ENCODE measurements at places on chromosomes 4 and X.

GRCh38 chrX:153304988-153305736 lies 16.4 kb downstream of the PNMA6F start:
- DNase-seq, result no peak

DNA sequence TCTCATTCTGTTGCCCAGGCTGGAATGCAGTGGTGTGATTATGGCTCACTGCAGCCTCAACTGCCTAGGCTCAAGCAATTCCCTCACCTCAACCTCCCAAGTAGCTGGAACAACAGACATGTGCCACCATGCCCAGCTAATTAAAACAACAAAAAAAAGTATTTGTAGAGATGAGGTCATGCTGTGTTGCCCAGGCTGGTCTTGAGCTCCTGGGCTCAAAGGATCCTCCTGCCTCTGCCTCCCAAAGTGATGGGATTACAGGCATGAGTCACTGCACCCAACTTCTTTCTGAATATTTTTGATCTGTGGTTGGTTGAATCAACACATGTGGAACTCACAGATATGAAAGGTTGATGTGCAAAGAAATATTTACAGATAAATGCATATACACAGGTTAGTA lies 18.5 kb upstream of the SEPTIN11 start:
- no peak for DNase-seq

GRCh38 chrX:82219129-82219528 lies 1017.2 kb downstream of the SH3BGRL start:
- DNase-seq, result no peak

DNA sequence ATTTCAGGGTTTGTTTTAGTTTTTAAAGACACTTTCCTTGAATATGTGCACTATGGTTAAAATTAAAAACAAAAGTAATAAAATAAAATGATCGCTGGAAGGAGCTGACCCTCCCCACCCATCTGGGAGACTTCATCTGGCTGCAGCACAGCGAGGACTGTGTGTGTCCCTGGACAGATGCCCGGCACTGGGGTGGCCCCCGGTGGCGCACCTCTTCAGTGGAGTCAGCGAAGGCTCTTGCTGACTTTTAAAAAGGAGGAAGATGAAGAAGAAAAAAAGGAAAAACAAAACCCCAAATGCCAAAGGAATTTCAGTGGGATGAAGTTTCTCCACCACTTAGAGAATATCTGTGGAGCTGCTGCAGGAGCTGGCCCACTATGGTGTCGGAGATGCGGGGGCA lies 5.4 kb upstream of the ADGRG4 start:
- DNase-seq, result no peak

DNA sequence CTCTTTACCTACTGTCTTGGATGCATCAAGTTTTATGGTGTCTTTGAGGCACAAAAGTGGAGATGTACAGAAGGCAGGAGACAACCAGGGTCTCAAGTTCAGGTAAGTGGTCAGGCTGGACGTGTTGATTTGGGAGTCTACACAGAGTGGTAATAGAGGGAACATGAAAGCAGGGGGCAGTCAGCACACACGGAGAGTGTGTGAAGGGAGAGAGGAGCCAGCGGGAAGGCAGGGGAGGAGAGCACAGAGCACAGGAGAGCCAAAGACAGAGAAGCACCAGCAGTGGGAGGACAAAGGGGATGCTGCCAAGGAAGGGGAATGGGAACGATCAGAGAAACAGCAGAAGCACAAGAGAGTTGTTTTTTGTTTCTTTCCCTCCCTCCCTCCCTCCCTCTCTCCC lies 32.9 kb downstream of the TMEM150C start:
- DNase-seq, result no peak

GRCh38 chr4:174586651-174587050 lies 64.4 kb upstream of the HPGD start:
- no peak for DNase-seq

GRCh38 chrX:12956704-12957534 lies 18.0 kb upstream of the TMSB4X start:
- no peak for DNase-seq

DNA sequence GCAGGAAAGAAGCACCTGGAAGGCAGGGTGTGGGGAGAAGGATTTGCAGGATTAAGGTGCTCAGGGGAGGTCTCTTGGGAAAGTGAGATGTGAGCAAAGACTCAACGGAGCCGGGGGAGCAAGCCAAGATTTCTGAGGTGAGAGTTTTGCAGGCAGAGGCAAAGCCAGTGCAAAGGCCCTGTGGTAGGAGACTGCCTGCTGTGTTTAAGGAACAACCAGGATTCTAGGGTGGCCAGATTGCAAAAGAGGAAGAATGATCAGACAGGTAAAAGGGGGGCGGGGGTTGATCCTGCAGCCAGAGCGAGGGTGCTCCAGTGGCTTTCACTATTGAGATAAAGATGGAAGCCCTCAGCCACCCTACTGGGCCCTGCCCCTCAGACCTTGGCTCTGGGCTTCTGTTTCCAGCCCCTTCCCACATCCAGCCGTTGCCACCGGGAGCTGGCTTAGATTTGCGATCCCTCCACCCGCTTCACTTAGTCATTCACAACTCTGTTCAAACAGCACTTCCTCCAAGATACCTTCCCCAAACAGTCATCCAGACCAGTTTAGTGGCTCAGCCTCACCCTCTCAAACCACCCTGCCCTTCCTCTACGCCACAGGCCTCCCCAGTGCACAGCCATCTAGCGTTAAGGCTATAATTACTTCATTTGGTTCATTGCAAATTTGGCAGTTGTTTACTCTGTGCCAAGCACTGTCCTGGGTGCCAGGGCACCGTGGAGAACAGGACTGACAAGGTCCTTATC lies 23.3 kb upstream of the BCOR start:
- no peak for DNase-seq

DNA sequence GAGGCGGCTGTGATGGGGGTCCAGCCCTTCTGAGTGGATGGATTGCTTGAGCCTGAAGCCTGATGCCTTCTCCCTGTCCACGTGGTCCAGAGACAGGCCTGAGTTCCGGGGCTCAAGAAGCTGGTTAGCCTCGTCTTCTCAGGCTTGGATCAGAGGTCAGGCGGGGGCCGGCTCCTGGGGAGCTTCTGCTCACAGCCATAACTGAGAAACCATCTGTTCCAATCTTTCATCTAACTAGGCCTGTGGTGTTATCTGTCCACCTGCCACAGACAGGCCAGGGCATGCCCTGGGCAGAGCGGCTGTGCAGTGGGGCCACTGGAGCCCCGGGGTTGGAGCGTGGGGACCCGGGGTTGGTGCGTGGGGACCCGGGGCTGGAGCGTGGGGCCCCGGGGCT lies 63.1 kb downstream of the SORCS2 start:
- DNase-seq, result no peak

DNA sequence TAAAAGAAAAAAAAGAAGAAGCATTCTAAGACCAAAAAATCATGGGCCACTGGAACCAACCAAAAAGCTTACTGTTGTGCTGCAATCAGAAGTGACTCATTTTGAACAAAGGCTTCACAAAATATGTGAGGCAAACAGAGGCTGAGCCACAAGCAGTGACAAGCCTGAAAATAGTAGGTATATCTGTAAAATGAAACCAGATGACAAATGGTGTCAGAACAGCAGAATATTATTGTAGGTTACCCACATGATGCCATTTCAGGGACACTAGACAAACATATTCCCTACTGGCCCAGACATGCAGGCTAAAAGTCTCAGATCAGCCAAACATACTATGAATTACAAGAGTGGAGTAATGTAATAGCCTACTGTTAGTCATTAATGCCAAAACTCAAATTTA lies 1301.8 kb upstream of the DIAPH2 start:
- no peak for DNase-seq

DNA sequence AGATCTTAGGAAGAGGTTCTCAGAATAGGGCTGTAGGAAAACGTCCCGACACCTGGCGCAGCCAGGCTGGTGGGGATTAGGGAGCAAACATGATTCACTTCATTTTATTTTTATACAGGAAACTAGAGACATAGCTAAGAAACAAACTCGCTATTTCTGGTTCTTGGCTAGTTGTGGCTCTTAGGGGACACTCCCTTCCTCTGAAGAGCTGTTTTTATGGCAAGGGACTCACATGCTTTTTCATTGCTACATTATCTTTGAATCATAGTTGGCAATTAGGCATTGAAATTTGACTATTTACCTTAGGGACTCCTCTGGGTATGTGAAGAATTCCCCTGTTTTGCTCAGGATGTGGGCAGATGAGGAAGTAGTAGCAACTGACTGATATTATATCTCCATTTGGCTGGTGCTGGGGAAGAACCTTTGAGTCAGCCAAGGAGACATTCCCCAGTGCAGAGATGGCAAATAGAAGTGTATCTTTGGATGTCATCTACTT lies 174.5 kb downstream of the SMIM20 start:
- DNase-seq, result no peak

- DNase-seq, result no peak
Measured at GRCh38 chrX:85196319-85196718, 47.3 kb downstream of the SATL1 start.

- DNase-seq, result peak; percentile 34
Measured at GRCh38 chrX:38664285-38664684, 102.9 kb downstream of the TSPAN7 start.

GRCh38 chr4:59994118-59994517 lies 1206.0 kb upstream of the ADGRL3 start:
- no peak for DNase-seq

DNA sequence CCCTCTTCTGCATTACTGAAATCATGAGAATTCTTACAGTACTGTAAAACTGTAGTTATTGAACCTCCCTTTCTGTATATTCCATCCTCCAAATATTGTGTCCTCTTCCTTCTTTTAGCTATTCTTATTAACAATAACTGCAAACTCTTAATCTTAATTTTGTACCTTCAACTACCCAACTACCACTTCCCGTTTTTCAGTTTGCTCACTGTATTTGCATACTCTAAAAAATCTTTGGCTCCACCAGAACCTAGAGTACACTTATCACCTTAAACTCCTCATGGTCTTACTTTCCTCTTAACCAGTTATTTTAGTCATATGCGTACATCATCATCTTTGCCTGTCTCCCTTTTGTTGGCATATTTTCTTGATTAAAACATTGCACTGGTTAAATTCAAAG lies 543.7 kb downstream of the ARAP2 start:
- no peak for DNase-seq

DNA sequence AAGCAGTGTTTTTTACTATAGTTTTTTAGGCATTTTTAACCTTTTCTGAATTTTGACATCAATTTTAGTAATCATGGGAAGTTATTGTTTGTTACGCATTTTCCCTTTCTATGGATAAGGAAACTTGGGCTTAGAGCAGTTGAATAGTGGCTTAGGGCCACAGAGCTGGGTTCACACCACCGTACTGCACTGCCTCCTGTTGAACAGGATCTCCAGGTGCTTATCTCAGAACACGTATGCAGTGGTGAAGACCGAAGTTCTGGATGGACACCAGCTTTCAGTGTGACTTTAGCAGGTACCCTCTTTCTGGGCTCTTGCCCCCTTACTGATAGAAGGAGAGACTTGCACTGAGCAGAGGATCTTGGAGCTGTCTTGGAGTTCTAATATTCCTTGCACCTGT lies 137.6 kb downstream of the PTTG2 start:
- DNase-seq, result no peak

- DNase-seq, result no peak
Measured at GRCh38 chrX:7091923-7092322, 55.6 kb upstream of the STS start.

- DNase-seq, result no peak
Measured at GRCh38 chrX:10146346-10146745, 10.4 kb upstream of the CLCN4 start.

GRCh38 chrX:87005885-87006284 lies 511.7 kb upstream of the KLHL4 start:
- DNase-seq, result no peak

DNA sequence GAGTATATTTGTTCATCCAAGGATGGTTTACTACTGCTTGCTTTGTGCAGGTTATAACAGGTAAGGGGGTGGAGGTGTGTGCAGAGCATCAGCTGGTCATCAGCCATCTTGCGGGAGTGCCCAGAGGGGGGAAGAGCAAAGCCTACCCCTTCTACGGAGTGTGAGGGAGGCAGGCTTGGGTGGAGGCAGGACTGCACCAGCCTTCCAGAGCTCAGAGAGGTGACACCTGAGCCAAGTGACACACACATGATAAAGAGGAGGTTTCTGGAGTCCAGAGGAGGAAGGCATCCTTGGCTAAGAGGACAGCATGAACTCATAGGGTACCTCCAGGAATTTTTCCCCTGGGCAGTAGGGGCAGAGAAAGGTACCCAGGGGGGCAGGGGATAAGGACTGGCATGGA lies 126.6 kb downstream of the TBL1X start:
- DNase-seq, result no peak
